ENCODE measurements at places on chromosomes 13 and 19.

GRCh38 chr13:45594764-45595163 is 20.8 kb downstream of the ERICH6B start:
- no peak for DNase-seq

- DNase-seq: no peak
Observed at GRCh38 chr13:53143757-53144339, 115.2 kb downstream of the OLFM4 start.

DNA sequence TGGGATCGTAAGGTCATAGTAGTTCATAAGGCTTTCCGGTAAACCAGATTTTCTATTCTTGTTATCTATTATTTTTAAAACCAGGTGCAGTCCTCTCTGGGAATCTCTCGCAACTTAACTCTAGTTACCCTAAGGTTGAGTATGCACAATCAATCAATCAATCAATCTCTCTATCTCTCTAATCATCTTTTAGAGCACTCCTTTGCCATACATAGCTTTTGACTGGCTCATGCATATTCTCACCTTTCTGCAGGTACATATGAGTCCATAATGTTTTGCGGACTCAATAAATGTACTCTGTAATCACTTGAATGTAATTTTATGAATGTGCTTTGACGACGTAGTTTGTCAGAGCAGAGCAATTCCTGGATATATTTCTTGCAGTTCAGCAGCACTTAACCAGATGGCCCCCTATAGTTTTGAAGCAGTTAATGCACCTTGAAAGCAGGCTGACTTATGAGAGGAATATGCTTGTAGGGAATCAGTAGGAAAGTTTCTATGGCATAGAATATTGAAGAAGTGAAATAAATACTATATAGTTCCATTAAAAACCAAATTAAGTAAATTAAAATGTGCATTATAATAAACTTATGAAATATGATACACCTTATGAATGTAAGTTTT is 524.7 kb downstream of the GPC5 start:
- no peak for DNase-seq

GRCh38 chr13:40910324-40911050 is 108.6 kb downstream of the ELF1 start:
- DNase-seq: no peak

DNA sequence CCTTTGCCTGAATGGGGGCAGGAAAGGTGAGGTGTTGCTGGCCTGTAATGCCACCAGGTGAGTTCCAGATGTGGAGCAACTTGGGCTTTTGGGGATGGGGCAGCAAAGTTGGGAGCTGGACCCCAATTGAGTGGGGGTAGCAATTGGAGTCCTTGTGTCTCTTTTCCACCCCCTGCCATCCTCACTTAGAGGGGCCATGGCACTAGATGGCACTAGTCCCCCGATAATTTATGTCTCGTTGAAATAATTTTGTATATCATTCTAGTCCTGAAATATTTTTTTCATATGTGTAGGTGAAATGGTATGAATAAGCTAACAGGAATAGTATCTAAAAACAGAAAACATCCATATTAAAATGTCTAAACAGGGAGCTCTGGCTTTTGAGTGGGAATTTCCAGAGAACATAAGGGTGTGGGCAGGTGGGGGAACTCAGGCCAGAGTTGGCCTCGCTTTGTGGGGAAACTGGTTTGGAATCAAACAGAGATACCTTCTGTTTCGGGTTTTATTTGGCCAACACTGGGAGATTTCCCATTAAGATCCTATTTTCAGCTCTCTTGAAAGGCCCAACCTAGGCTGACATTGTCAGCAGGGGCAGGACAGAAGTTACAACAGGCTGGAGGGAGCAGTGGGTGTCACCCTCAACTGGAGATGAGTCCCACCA is 3.4 kb downstream of the ZNF576 start:
- DNase-seq: no peak

- no peak for DNase-seq
Observed at GRCh38 chr19:19433666-19434213, 28.3 kb downstream of the GATAD2A start.

GRCh38 chr19:55959996-55960675 is 12.5 kb downstream of the NLRP8 start:
- DNase-seq: no peak

Data from AG04450 (cell line).